ENCODE measurements at places on chromosomes 3 and 15.

- no peak for DNase-seq
These were observed 42.9 kb downstream of the RPN1 start for GRCh38 chr3:128607710-128608048.

- no peak for DNase-seq
These were observed 116.2 kb upstream of the KCNMB2 start for GRCh38 chr3:178420033-178420432.

GRCh38 chr3:56792193-56792592 lies 9.6 kb downstream of the ARHGEF3 start:
- DNase-seq, result no peak

DNA sequence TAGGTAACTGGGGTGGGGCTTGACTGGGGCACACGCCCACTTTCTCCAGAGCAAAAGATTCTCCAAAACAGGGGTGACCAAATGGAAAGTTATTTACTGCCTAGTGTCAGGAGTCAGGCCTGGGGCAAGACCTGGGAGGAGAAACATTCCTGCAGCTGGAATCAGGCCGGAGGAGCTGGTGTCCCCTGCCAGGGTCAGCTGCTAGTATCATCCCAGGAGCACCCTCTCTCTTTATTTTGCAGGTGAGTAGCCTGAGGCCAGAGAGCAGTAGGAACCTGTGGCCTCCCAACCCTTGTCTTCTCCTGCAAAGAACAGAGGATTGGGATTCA lies 32.9 kb downstream of the DNAJB8 start:
- DNase-seq, result no peak

DNA sequence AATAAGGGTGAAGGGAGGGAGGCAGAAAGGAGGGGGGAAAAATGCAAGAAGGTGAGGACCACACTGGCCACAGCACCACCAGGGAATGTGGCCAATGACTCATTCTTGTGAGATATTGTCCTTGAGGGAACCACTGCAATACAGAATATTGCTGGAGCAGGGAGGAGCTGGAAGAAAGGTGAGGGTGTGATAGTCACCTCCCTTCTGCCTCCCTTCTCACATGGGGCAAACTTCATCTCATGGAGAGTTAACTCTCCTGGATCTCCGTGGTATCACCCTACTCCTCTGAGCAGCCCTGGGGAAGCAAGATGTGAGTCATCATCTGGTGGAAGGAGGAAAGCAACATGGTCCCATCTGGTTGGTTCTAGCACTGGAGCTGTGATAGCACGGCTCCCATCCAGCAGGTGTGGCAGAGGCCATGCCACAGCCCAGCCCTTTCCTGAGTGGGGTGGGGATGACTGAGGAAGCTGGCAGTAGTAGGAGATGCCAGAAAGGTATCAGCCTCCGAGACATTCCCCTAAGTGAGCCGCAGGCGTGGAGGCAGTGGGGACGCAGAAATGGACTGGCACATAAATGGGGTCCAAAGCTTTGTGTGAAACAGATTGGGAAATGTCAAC lies 115.9 kb upstream of the LPP start:
- no peak for DNase-seq

DNA sequence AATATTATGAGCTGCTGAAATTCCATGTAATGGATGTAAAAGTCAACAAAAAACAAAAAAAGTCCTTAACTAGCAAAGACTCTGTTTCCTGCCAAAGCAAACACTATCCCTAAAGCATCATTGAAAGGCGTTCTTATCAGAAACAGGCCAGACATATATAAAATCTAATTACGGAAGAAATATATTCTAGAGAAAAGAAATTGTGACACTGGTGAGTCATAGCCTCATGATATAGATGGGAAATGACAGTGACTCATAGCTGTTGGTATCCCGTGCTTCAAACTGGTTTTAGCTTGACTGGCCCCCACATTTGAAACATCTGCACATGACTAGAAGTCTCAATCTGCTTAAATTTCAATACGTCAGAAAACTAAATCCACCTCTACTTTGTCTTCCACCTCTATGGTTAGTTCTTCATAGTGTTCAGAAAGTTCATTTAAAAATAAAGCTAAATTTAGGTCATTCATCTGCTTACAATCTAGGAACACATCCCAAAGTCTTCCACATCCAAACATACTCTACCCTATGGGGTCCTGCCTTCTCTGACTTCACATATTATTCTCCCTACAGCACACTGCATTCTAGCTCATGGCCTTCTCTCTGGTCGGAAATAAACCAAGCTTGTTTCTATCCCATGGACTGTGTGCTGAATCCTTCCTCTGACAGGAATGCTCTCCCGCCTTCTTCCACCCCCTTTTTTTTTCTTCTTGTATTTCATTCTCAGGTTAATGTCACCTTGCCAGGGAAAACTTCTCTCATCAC lies 456.3 kb upstream of the ARRDC4 start:
- peak; percentile 81 for DNase-seq

DNA sequence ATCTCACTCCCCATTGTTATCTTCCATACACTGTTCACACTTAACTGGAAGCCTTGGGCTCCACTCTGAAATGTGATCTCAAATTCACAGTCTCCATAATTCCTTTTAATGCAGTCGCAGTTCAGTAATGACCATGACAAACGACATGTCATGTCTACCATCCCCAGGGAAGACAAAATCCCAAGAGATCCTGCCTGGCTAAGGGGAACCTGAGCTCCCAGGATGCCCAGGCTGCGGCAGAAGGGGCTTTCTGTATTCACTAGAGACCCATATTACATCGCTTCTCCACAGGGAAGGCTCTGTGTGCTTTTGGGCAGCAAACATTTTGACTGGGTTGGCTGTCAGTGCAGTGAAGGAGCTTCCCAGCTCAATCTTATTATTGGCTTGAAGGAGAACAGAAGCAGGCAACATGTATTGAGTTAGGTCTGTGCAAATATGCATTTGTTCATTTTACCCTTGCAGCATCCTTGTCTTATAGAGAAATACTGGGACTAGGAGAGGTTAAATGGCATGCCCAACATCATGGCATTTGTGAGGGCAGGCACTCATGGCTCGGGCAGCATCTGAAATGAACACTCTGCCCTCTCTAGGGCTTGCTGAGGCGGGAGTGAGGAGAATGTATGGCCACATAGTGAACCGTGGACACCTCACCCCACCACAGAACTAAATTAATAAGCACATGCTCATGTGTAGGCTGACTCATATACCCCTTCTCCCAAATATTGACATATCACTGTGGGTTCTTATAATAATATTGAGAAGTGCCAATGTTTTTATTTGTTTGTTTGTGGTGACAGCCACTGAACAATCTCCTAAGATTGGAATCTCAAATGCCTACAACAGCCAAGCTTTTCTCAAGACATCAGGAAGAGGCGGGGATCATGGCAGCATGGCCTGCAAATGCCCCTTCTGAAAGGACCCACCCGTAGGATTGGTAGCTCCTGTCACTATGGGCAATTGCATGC lies 141.6 kb upstream of the FOXB1 start:
- DNase-seq, result no peak

- peak; percentile 55 for DNase-seq
These were observed 126.5 kb upstream of the THBS1 start for GRCh38 chr15:39454189-39454986.

DNA sequence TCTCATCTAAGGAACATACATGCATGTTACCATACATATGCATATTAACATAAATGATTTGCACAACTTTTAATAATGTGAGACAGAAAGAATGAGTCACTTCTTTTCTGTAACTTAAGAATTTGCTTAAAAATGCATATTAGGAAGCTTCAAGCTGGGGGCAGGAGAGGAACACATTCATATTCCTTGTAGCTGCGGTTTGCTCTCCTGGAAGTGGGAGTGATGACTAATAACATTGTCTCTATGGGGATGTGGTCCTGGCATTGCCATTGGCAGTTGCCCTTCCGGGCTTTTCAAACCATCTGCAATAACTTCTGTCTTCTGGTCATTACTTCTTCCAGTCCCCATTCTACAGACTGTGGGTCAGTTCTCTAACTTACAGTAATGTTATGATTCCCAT lies 15.6 kb downstream of the CHST2 start:
- peak; percentile 92 for DNase-seq
